CD4-positive, alpha-beta T cell treated with Interleukin-6 for 4 hours (primary cell): ENCODE measurements at places on chromosomes 13 and 19.
A peak's percentile ranks its signal among the peaks of the same experiment; 100 is the strongest.

- no peak for DNase-seq
Measured at GRCh38 chr13:53189162-53189561, 160.5 kb downstream of the OLFM4 start.

DNA sequence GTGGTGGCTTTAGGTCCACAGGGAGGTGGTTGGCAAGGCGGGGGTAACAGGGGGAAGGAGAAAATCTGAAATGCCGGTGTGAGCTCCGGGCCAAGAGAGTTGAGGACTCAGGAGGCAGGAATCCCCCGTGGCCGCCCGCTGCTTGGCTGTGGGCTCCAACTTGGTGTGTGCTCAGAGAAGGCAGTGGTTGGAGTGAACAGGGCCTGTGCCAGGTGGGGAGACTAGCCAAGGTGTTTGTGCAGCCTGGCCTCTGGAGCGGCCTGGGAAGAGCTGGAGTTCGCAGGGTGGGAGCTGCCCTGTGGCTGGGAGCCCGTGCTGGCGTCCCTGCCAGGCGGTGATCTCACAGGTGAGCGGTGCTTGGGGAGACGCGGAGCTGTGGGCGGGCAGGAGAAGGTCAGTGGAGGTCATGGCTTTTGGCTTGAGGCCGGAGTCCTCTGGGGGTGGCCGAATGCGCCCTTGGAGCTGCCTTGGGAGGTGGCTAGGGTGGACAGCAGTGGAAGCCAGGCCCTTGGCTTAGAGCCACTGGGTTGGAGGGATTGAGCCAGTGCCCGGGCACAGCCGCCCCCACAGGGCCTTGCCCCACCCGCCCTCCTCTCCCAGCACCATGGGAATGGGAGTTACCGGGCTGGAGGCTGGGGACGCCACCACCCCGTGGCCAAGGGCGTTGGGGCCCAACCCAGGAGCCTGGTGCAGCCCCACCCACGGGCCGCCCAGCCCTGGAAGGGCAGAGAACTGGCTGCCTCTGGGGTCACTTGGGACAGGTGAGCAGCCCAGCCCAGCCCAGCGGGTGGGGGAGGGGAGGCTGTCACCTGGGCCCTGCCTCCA is 7.1 kb upstream of the CIRBP start:
- peak; percentile 38 for DNase-seq

- peak; percentile 14 for DNase-seq
Measured at GRCh38 chr19:3479834-3480215, 500 bp downstream of the SMIM24 start.

- no peak for DNase-seq
Measured at GRCh38 chr13:77911751-77912150, 6.9 kb downstream of the EDNRB start.

DNA sequence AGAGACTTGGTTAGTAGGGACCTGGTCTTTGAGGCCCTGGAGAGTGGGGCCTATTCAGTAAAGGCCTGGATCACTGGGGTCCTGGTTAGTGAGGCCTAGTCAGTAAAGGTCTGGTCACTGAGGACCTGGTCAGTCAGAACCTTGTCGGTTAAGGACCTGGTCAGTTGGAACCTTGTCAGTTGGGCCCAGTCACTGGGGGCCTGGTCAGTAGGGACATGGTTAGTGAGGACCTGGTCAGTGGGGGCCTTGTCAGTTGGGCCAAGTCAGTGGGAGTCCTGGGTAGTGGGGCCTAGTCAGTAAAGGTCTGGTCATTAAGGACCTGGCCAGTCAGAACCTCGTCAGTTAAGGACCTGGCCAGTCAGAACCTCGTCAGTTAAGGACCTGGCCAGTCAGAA is 43.2 kb upstream of the TPM4 start:
- DNase-seq, result no peak

DNA sequence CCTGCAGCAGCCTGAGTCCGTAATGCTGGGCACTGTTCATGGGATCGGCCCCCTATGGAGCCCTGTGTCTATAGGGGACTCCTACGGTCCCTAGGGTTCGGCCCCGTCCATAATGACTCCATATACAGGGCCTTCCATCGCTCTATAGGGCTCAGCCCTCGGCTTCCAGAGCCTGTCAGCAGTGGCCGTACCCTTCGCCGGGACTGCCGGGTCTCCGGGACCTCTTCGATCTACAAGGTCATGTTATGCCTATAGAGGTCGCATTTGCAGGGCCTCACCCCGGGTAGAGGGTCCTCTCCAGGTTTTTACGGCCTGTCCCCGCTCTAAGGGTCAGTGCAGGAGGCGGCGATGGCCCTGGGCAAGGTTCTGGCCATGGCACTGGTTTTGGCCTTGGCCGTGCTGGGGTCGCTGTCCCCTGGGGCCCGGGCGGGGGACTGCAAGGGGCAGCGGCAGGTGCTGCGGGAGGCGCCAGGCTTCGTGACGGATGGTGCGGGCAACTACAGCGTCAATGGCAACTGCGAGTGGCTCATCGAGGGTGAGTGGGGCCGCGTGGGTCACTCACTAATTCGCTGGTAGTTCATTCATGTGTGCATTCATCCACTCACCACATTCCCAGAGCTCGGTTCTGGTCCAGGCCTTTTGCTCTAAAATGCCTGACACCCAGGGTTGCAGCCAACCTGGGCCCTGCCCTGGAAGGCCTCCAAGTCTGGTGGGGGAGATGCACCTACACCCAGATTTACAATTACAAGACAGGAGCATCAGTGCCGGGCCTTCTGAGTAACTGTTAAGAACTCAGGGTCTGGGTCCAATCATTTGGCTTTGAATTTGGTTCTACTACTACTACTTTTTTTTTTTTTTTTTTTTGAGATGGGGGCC is 699 bp downstream of the MEGF8 start:
- DNase-seq, result peak; percentile 36

DNA sequence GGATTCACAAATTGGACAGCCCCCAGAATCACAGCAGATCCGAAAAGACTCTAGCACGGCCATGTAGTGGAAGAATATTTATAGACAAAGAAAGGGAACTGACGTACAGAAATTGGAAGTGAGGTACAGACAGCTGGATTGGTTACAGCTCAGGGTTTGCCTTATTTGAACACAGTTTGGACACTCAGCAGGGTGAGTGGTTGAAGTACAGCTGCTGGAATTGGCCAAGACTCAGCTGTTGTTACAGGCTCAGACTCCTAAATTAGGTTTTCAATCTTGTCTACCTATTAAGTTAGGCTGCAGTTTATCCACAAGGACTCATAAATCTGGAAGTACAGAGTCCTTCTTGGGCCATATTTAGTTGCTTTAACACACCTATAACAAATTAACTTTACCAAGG is 5.8 kb upstream of the CFAP97D2 start:
- no peak for DNase-seq

DNA sequence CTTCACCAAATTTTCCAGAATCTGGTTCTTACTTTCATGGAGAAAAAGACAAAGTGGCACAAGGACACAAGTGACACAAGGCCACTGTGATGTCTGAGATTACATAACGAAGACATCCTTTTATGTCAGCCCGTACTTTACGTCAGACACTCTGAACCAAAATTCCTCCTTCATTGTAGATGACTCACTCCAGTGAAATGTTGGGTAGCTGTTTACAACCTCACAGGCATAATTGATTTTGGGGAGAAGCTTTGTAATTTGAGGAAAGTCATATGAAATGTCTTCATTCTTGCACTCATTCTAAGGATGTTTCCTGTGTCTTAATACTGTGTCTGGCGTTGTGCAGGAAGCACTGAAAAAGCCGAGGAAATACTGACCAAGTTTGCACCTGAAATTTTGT is 20.0 kb upstream of the LGALS14 start:
- DNase-seq, result no peak

DNA sequence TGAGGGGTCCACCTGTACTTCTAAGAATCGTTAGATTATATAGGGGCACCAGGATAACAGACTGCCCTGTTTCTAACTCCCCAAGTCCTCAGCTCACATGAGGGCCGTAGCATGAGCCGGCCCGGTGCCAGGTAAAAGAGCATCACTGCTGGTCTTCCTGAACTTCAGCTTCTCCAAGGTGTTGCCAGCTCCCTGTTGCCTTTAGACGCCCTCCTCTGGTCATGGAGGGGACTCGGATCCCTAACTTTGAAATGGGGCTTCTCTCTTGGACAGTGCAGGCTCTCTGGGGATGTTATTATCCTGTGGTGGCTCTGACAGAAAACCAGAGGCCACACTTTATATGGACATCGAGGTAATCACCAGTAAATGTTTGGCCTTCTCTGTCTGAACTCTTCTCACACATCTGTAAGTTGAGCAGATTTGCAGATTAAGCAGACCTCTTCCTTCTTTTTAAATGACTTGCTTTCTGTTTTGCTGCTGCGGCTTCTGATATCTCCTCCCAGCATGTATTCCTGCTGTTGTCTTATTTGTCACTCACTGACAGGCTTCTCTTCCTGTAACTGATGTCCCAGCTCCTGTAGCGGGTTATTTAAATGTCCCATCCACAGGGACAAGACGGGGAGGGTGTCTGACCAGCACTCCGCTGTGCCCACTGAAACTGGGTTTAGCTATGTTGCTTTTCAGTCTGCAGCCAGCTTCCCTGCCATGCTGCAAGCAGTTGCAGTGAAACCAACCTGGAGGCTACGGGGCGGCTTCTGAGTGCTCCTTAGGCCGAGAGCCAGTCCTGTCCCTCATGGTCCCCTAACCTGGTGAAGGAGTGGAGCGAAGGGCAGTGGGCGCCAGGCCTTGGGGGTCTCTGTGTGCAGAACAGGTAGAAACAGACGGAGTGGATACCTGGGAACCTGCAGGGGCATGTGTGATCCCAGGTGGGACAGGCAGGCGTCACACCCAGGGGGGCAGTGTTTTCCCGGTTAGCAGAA is 39.2 kb downstream of the TSSK6 start:
- no peak for DNase-seq

GRCh38 chr13:72104656-72105180 is 237.7 kb upstream of the DACH1 start:
- no peak for DNase-seq

GRCh38 chr19:33749016-33749415 is 47.7 kb upstream of the KCTD15 start:
- DNase-seq, result no peak

DNA sequence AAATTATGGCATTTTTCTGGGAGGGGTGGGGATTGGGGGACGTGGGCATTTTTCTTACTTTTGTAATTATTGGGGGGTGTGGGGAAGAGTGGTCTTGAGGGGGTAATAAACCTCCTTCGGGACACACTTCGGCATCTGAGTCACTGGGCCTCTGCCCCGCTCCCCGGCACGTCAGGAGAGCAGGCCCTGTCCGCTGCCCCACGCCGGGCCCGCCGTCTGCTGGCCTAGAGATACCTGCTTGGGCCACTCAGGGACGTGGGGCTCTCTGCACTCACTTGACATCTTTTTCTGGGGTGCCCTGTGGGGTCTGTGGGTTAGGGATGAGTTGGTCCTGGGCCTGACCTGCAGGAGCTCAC is 3.5 kb upstream of the FTL start:
- no peak for DNase-seq

DNA sequence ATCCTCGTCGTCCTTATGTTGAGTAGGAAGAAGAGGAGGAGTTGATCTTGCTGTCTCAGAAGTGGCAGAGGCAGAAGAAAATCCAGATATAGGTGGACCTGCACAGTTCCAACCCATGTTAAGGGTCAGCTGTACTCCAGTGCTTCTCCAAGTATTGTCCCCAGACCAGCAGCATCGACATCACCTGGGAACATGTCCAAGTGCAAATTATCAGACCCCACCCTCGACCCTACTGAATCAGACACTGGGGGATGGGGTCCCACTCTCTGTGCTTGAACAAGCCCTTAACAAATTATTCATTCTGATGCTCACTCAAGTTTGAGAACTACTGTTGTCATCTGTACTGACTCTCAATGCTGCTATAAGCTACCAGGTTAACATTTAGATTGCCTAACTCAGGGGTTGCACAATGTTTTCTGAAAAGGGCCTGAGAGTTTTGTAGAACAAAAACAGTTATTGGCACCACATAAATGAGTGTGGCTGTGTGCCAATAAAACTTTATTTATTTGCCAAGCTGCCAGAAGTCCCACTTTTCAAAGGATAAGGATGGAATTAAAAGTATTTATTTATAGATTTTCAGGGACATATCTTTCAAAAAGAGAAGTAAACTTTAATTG is 226.7 kb upstream of the IPO5 start:
- DNase-seq, result no peak

DNA sequence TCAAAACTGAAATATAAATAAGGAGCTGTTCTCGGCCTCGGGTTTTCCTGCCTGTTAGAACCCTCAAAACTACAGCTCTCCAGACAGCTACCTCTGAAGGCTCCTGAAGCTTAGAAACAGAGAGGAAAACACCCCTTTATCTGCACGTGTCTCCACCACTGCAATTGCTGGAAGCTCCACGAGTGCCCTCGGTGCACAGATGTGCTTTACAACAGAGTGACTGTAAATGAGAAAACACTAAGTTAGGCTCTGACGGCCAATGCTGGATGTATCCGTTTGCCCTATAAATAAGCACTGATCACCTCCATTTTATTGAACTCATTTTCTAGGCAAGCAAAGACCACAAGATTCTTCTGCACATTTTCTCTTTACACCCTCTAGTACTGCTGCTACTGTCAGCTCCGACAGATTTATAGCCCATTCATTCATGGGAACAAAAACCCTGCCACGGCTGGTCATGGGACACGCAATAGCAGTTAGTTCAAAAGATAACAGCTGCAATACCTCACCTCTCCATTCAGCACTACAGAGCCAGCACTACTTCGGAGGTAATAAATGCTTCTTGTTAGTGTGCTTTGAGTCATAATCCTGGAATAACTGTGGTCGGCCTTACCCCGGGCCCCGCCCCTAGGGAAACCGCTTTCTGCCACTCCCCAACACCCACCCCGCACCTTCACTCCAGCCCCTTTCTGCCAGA is 241.1 kb upstream of the ZNF507 start:
- DNase-seq, result no peak

GRCh38 chr19:4164262-4164661 is 10.8 kb downstream of the CREB3L3 start:
- no peak for DNase-seq

DNA sequence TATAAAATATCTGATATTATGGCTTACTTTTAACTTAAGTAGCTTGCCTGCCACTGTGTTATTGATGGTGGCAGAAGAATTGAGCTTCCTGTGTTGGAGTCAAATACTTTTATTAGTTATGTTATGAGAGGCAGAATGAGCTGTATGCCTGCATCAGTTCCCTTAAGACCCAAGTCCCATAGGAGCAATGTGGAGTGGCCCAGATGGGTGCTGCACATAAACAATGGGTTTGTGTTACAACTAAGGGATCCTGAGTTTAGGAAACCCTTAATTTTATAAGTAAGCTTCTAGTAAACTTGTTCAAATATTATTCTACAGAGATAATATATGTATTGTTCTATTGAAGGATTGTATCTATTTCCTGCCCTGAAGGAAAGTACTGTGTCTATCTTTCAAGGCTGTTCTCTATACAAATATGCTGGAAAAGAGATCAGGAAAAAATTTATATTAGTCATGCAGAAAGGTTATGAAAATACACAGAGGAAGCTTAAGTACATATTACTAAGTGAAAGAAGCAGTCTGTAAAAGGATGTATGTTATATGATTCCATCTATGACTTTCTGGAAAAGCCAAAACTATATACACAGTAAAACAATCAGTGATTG is 2018.0 kb upstream of the PCDH20 start:
- DNase-seq, result no peak

GRCh38 chr13:40518481-40518882 is 148.0 kb downstream of the FOXO1 start:
- DNase-seq, result peak; percentile 27

DNA sequence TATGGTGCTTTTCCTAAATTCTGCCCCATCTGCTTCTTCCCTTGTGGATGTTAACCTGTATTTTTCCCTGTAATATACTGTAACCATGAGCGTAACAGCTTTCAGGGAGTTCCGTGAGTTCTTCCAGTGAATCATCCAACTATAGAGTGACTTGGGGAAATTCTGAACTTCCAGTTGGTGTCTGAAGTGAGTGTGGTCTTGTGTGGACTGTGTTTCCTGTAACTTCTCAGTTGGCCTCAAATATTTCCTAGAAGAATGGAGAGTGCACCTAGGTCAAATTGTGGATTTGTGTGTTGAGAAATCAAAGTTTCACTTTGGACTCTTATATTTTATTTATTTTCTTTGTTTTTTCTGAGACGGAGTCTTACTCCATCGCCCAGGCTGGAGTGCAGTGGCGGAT is 11.0 kb upstream of the ZNF766 start:
- DNase-seq, result no peak
